Lung (tissue), 17 donors: ENCODE measurements at places on chromosomes 1 and 21.
A peak's percentile ranks its signal among the peaks of the same experiment; 100 is the strongest.

DNA sequence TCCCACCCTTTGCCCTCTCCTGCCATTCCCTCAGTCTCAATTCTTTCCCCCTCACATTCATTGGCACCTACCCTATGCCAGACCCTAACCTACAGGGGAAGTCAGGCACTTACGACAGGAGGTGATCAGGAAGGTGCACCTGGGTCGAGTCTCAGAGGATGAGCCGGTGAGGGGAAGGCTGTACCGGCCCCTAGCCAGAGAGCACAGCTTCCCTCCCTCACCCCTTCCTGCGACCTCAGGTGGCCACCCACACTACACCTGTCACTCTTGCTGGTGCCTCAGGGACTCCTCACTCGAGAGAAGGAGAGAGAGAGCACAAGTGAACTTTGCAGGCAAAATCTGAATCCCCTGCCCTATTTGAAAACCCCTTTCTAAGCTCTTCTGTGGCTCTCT, 1.7 kb upstream of the MYOM3 start:
- no peak for DNase-seq

DNA sequence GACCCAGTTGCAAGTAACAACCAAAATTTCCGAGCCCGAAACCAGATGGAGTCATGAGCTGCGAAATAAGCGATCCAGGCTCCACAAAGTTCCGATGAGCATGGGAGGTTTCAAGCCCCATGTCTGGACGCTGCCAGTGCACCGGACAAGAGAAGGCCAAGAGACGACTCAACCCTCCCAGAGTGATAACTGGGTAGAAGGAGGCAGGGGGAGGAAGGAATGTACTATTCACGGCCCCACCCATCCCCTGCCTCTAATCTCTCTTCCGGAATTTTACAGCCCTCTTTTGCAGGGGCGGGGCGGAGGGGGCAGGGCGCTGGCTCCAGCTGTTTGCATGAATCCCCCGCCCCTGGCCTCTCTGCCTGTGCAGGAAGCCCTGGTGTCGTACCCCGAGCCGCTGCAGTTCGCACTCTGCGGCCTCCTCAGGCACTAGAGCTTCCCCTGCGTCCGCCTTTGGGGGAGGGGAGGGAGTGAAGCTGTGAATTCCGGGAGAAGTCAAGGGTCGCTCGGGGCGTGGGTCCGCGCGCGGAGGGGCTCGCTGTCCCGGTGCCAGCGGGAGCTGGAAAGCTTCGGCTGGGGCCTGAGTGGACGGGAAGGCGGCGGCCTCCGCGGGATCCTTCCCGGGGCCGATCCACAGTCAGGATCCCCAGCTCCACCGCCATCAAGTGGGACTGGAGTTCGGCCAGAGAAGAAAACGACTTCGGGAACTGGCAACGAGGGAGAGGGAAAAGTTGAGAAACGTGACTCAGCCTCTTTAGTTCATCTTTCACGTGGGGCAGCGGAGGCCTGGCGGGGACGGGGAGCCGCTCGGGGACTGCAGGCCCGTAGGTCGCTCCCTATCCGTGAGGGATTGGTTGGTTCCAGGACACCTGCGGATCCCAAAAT, 6.3 kb upstream of the PTP4A2 start:
- peak; percentile 94 for DNase-seq

GRCh38 chr1:28258628-28259251, 578 bp upstream of the SESN2 start:
- no peak for DNase-seq

DNA sequence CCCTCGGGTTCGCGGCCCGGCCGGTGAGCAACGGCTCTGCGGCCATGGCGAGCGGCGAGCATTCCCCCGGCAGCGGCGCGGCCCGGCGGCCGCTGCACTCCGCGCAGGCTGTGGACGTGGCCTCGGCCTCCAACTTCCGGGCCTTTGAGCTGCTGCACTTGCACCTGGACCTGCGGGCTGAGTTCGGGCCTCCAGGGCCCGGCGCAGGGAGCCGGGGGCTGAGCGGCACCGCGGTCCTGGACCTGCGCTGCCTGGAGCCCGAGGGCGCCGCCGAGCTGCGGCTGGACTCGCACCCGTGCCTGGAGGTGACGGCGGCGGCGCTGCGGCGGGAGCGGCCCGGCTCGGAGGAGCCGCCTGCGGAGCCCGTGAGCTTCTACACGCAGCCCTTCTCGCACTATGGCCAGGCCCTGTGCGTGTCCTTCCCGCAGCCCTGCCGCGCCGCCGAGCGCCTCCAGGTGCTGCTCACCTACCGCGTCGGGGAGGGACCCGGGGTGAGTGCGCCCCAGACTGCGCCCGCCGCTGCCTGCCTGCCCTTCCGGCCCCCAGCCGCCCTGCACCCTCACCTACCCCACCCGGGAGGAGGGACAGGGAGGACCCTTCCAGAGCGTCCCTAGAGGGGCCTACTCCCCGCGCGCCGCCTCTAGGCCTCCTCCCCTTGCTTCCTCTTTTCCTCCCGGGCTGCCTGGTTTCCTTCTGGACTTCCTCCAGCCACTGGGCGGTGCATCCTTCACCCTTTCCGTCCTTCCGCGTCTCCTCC, at the start of gene RNPEP:
RNPEP (plus strand) TSS at position 26 of the 757 bp plus-strand sequence; CDS start at position 45, 19 bp downstream.
- DNase-seq: peak; percentile 87

GRCh38 chr21:34589511-34590282, 25.2 kb downstream of the RCAN1 start:
- no peak for DNase-seq

GRCh38 chr1:234907940-234908405, 220.7 kb downstream of the TOMM20 start:
- peak; percentile 91 for DNase-seq

GRCh38 chr1:209446356-209446755, 137.2 kb upstream of the CAMK1G start:
- DNase-seq: no peak
